ENCODE measurements at places on chromosomes 1 and 21. TPM values are rescaled to one million over a fixed set of nuclear protein-coding genes. Genes with fewer than 3 reads are reported as not detected.

AMPD1 gene
- total RNA-seq: 2.3 TPM

GOLT1A gene
- 4.6 TPM for total RNA-seq

RSPH1 gene
- total RNA-seq: 0.48 TPM

CEP350 gene
- total RNA-seq: 124 TPM

AMIGO1 gene
- 3.0 TPM for total RNA-seq

DNA sequence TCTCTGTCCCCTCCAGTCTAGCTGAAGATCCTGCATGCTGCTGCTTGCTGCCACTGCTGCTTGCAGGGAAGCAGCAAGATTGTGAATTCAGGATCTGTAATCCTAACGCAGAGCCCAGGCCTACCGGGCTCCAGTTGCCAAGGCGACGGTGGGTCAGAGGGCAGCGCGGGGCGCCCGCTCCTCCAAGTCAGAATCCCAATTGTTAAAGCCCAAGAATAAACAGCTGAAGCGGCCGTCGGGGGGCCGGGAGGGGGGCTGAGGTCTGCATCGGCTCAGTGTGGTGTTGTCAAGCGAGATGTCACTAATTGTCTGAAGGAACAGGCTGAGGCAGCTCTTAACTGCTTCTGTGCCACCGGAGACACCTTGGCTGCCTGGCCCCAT, 36.8 kb downstream of the AHDC1 start:
- no peak for DNase-seq

DNA sequence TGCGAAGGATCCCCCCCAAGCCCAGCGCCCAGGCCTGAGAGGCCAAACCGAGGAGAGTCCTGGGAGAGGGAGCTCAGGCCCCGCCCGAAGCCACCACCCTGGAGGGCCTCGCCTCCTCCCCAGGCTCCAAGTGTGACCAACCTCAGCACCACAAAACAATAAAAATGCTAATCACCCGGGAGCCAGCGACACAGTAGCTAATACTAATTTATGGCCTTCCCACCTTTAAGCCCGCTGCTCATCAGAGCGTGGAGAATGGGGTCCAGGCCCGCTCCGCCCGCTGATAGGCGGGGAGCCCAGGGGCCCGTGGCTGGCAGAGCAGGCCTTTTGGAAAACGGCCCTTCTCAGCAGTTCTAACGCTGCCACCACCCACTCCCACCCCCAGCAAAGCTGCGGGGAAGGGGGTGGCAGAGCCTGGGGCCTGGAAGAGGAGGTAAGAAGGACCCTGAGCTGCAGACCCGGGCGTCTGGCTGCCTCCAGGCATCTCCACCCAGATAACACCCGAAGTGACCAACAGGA, 20.4 kb upstream of the TAS1R2 start:
- no peak for DNase-seq

DNA sequence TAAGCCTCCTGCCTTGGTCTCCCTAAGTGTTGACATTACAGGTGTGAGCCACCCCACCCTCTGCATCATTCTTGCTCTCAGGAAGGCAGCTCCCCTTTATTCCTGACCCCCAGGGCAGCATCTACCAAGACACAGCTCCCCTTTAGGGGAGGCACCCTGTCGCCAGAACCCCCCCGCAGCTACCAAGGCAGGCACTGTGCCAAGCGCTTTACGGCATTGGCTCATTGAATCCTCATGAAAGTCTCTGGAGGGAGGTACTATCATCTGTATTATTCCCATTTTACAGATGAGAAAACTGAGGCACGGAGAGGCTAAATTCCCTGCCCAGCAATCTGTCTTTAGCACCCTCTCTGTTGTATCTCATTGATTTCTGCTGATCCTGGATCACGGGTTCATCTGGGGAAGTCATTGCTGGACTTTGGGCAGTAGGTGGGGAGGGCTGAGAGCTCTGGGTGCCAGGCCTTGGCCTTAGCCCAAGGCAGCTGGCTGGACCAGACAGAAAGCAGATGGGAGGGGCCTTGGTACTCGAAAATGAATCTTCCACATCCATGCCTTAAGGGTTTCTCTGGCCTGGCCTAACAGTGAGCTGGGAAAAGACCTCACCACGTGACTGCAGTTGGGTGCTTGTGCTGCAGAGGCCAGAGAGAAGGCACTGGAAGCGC, 5.9 kb downstream of the PLOD1 start:
- DNase-seq: peak; percentile 54

- no peak for DNase-seq
Observed at GRCh38 chr1:230167419-230167852, 100.4 kb downstream of the GALNT2 start.

GRCh38 chr1:212852105-212852688, 4.7 kb upstream of the SPATA45 start:
- DNase-seq: no peak

Data from breast epithelium (tissue), 4 donors.